ENCODE measurements at places on chromosomes 3 and 15. TPM values are rescaled to one million over a fixed set of nuclear protein-coding genes. Genes with fewer than 3 reads are reported as not detected.

POTEB gene
- total RNA-seq: not detected

ST8SIA2 gene
- total RNA-seq: 0.49 TPM

SNTN gene
- total RNA-seq: not detected

IGF2BP2 gene
- 57.7 TPM for total RNA-seq

HEG1 gene
- 44.8 TPM for total RNA-seq

STRIT1 gene
- not detected for total RNA-seq

EPHB3 gene
- 0.16 TPM for total RNA-seq

PATL2 gene
- total RNA-seq: 0.13 TPM

CNTN6 gene
- total RNA-seq: 11.8 TPM

DUOX1 gene
- not detected for total RNA-seq

AADAC gene
- total RNA-seq: not detected

TTC21A gene
- 5.2 TPM for total RNA-seq

TMEM108 gene
- 2.4 TPM for total RNA-seq

LRRN1 gene
- total RNA-seq: 1.6 TPM

SEC62 gene
- 12.1 TPM for total RNA-seq

SPATA12 gene
- 0.13 TPM for total RNA-seq

MAGI1 gene
- total RNA-seq: 6.4 TPM

RTP1 gene
- not detected for total RNA-seq

DAZL gene
- total RNA-seq: not detected

TMC3 gene
- not detected for total RNA-seq

CCR4 gene
- not detected for total RNA-seq

CPNE9 gene
- total RNA-seq: not detected

DZIP1L gene
- total RNA-seq: 16.9 TPM

ZCWPW2 gene
- not detected for total RNA-seq

DLEC1 gene
- total RNA-seq: not detected

CCR3 gene
- total RNA-seq: not detected

Measured in mesangial cell (primary cell).